ENCODE measurements at places on chromosomes 2 and 18.

DNA sequence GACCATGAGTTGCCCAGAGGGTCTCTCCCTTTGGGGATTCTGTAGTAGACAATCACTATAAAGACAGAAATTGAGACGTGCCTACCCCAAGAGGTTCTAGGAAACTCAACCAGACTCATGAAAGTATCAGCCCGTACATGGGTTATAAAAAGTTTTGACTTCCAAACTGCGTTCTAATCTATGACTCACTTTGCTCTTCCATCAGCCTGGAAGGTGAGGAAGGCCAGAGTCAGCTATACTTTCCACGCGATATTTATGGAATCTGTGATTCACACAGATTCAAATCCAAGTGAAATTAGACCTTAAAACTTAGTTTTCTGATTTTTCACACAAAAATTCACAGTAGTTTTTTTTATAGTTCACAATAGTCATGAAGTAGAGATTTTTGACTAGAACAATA is 7.7 kb upstream of the LYPD1 start:
- no peak for DNase-seq

DNA sequence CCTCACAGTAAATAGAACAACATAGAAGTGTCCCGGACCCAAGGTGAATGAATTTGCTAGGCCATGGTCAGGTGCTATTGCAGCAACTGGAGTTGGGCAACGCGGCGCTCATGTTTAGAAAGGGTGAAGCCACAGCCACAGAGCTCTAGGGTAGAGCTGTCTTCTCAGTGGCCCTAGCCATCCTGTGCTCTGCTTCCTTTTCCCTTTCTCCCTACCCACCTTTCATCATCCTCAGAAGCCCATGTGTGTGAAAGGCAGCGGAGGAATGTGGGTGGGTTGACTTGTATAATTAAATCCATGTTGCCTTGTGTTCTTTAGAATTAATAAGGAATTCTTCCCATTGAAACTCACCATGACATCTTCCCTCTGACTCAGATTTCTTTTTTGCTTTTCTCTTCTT is 336.7 kb downstream of the OSR1 start:
- no peak for DNase-seq

GRCh38 chr2:16406496-16407289 is 258.9 kb downstream of the CYRIA start:
- no peak for DNase-seq

GRCh38 chr2:217906798-217907197 is 96.0 kb downstream of the TNS1 start:
- DNase-seq = no peak

- no peak for DNase-seq
Observed at GRCh38 chr2:85502720-85503119, 36.2 kb upstream of the MAT2A start.

DNA sequence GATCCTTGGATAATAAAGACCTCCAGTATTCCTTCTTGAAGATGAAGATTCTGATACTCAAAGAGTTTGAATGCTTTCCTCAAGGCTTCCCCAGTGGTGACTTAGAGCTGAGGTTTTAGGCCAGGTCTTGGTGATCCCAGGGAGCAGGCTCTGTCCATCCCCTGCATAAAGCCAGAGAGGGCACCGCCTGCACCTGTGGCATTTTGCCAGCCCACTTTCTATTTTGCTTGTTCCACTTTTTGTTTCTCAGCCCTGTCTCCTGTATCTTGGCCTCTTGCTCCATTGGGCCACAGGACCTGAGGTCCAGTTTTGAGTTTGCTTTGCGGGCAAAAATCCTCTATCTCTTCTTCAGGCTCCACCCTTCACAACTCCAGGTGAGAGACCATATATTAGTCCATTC is 6.7 kb upstream of the SCYGR1 start:
- DNase-seq = no peak

GRCh38 chr2:226529556-226529955 is 270.1 kb downstream of the IRS1 start:
- DNase-seq = no peak

DNA sequence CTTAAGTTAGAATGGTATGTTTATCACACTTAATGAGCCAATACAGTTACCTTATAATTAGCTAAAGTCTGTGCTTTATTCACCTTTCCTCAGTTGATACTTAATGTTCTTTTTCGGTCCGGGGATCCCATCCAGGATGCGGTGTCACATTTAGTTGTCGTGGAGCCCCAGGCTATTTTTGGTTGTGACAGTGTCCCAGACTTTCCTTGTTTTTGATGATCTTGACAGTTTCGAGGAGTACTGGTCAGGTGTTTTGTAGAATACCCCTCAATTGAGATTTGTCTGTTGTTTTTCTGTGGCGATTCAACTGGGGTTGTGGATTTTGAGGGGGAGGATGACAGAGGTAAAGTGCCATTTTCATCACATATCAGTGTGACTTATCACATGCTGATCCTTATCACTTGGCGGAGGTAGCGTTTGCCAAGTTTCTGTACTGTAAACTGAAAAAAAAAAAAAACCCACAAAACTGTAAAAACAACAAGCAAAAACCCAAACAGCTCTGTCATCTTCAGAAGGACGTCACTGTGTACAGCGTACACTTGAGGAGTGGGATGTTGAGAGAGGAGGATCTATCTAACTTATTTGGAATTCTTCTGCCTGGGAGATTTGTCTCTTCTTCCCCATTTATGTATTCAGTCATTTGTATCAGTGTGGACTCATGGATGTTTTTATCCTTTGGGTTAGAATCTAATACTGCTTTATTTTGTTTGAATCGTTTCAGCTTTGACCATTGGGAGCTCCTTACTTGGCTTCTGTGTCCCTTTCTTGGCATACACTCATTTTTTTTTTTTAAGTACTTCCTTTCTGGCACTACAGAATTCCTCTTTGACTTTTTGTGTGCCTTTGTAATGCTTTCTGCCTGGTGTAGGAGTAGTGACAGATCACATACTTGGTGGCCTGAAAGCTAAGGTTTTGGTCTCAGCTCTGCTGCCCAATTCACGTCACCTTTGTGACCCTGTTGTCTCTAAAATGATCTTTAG is 68.1 kb downstream of the FMNL2 start:
- no peak for DNase-seq

GRCh38 chr2:214484239-214484638 is 73.4 kb downstream of the VWC2L start:
- DNase-seq = no peak

- no peak for DNase-seq
Observed at GRCh38 chr2:230942920-230943896, 18.2 kb upstream of the GPR55 start.

GRCh38 chr2:168884975-168885374 is 5.3 kb downstream of the SPC25 start:
- DNase-seq = no peak

DNA sequence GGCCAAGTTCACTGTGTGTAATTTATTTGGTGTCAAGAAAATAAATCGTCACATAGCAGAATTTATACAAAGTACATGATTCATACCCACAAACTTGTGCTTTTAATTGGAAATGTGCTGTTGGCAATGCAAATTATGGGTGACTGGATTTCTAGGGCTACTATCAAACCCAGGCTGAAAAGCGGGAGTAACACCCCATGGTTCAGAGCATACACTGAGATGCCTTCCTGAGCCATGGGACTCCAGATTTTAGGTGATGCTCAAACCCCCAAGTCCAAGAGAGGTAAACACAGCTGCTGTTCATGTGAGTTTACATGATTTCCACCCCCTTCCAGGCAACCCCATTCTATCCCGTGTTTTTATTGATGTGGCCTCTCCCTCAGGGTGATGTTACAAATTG is 565.9 kb upstream of the ID2 start:
- DNase-seq = no peak

- DNase-seq = no peak
Observed at GRCh38 chr18:26488417-26489009, 59.8 kb downstream of the KCTD1 start.

DNA sequence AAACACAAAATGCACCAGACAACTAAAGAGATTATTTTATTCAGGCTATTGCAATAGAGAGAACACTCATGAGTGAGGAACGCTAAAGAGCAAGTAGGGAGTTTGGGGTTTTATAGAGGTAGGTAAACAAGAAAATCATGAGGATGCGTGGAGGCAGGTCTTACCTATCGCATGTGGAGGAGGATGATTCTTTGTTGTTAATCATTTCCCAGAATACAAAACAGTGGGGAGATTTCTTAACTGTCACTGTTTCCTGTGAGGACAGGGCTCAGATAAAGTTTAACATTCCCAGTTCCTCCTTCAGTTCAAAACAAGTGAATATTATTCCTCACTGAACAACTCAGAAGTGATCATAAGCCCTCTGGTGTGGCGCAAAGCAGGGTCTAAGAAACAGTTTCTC is 156.1 kb upstream of the MGAT5 start:
- DNase-seq = no peak

DNA sequence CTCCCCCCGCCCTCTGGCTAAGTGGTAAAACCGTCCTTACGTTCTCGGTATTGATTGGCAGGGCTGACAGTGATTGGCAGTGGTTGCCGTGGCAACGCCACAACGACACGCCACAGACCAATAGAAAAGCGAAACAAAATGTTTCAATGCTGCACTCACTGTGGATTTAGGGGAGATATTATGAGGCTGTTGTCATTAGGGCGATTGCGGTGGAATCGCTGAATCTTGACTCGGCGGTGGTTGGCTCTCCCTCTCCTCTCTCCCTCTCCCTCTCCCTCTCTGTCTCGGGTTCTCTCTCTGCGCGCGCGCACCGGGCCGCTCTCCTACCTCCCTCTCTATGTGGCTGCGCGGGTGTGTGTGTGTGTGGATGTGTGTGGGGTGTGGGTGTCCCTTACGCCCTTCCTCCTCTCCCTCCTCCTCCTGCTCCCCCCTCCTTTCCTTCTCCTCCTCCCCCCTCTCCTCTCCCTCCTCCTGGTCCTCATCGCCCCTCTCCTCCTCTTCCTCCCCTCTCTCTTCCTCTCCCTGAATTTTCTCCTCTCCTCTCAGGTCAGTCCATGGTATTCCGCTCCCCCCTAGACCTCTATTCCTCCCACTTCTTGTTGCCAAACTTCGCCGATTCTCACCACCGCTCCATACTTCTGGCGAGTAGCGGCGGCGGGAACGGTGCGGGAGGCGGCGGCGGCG is at the start of gene SIX3:
Gene SIX3 (plus strand): TSS at position 152 of the 684 bp plus-strand sequence. CDS start 403 bp downstream, at position 555.
- DNase-seq = no peak

GRCh38 chr2:206086716-206087350 is 859 bp upstream of the INO80D start:
- no peak for DNase-seq

GRCh38 chr18:41881285-41881684 is 73.7 kb upstream of the PIK3C3 start:
- no peak for DNase-seq

GRCh38 chr2:24815171-24815570 is 21.9 kb downstream of the CENPO start:
- DNase-seq = no peak

DNA sequence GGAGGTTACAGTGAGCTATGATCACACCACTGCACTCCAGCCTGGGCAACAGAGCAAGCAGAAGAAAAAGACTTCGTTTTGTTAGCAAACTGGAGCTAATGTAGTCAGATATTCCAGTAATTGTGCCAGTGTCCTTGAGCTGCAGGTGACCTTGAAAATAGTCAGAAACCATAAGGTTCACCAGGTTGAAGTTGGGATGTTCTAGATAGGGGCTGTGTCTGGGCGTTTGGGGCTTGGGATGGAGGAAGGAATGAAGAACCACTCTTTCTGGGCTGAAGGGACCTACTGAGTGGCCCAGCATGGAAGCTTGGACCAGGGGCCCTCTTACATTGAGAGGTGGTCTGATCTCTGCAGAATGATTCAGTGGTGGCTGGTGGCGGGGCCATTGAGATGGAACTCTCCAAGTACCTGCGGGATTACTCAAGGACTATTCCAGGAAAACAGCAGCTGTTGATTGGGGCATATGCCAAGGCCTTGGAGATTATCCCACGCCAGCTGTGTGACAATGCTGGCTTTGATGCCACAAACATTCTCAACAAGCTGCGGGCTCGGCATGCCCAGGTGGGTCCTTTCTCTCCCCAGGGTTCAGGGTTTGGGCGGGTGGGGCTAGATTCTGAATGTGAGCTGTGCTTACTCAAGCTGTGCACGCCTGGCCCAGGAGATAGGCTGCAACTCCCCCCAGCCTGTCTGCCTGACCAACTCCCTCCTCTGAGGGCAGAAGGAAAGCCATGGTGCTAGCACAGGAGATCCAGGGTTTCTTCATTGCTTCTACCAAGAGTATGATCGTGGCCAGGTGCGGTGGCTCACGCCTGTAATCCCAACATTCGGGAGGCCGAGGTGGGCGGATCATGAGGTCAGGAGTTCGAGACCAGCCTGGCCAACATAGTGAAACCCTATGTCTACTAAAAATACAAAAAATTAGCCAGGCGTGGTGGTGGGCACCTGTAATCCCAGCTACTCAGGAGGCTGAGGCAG is 17.1 kb downstream of the CCT7 start:
- no peak for DNase-seq

GRCh38 chr2:71567625-71568024 is 114.3 kb downstream of the DYSF start:
- no peak for DNase-seq

DNA sequence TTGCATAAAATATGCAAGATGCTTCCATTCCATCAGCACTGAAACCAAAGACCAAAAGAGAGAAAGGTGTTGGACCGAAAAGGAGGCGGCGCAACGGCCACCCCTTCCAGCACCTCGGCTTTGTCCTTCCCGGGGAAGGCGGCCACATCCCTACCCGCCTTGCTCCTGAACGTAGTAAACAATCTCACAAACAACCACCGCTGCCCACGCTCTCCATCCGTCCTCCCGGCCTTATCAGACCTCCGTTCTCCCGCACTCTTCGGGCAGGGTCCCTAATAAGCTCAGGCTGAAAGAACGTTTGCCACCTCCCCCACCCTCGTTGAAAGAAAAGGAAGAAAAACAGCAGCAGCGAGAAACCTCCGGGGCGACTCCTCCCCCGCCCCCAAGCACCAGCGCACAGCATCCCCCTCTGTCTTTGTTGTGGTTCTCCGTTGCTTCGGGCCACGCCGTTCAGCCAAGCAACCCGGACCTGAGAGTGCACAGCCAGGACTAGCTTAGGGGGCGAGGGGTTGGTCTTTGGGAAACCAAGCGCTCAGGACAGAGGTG is 4.4 kb downstream of the EVX2 start:
- no peak for DNase-seq

GRCh38 chr2:98158305-98158704 is 71.3 kb downstream of the VWA3B start:
- no peak for DNase-seq

- DNase-seq = no peak
Observed at GRCh38 chr18:57077005-57077765, 69.7 kb upstream of the BOD1L2 start.

- no peak for DNase-seq
Observed at GRCh38 chr2:216469661-216470060, 29.0 kb upstream of the RPL37A start.

- DNase-seq = no peak
Observed at GRCh38 chr2:158478816-158479215, 22.1 kb downstream of the PKP4 start.

DNA sequence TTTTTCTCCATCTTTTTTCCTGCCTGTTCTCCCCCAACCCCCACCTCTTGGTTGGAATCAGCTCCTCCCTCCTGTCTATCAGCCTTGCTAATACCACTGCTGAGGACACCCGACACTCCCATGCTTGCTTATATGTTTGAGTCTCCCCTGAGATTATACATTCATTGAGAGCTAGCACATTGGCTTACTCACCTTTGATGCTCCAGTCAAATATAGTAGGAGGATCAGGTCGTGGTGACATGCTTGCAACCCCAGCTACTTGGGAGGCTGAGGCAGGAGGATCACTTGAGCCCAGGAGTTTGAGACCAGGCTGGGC is 91.5 kb upstream of the CCBE1 start:
- no peak for DNase-seq

- peak; percentile 28 for DNase-seq
Observed at GRCh38 chr2:65420712-65421431, 11.5 kb downstream of the SPRED2 start.

Measured in Panc1 (cell line).